ENCODE measurements at places on chromosomes 2 and 18. TPM values are rescaled to one million over a fixed set of nuclear protein-coding genes. Genes with fewer than 3 reads are reported as not detected.

Gene LDLRAD4
- 7.2 TPM for total RNA-seq

Gene IL1B
- total RNA-seq, result not detected

- H3K36me3 ChIP-seq, result no peaks in the 10 kb centered on the region
- peak overlapping the region; percentile 72 for H3K27ac ChIP-seq
- H3K4me1 ChIP-seq, result peaks cover 35% of the 10 kb centered on the region
- H3K27me3 ChIP-seq, result no peaks in the 10 kb centered on the region
- peak overlapping the region; percentile 63 for H3K4me3 ChIP-seq
Observed at GRCh38 chr2:75559680-75560021, 1.1 kb downstream of the EVA1A start.

DNA sequence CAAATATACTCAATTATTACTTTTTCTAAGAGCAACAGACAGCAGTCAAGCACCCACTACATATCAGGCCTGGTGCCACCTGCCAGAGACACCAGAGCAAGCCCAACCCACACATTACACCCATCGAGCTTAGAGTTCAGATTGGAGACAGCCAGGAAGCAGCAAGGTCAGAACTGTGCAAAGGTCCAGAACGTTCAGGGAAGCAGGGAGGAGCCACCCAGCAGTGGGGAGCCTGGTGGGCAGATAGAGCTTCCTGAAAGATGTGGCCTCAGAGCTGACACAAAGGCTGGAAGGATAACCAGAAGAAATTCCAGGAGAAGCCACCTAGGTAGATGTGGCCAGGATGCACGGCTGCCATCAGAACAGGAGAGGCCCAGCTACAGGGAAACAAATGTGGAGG lies 440.5 kb upstream of the ID2 start:
- no peaks in the 10 kb centered on the region for H3K4me1 ChIP-seq
- no peaks in the 10 kb centered on the region for H3K27me3 ChIP-seq
- DNase-seq, result no peak
- H3K27ac ChIP-seq, result no peak overlapping the region
- no peak overlapping the region for H3K4me3 ChIP-seq
- no peaks in the 10 kb centered on the region for H3K36me3 ChIP-seq

DNA sequence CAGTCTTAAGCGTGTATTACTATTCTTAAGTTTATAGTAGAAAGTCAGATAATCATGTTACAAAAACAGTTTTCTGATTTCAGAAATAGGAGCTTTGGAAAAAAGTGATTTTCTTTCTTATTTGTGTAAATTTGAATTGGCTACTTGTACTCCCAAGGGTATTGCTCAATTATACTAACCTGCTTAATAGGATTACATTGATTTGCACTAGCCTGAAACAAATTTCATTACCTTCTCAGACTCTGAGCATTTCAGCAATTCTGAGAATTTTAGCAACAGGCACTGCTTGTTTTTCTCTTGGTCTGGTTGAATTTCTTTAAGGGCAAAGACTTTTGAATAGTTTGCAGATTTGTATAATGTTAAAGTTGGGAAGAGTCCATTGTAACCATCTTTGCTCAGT lies 87.2 kb upstream of the NXPH2 start:
- H3K27me3 ChIP-seq, result no peaks in the 10 kb centered on the region
- H3K4me3 ChIP-seq, result no peak overlapping the region
- H3K36me3 ChIP-seq, result no peaks in the 10 kb centered on the region
- no peak for DNase-seq
- H3K4me1 ChIP-seq, result no peaks in the 10 kb centered on the region
